ENCODE measurements at places on chromosomes 16 and 17.

DNA sequence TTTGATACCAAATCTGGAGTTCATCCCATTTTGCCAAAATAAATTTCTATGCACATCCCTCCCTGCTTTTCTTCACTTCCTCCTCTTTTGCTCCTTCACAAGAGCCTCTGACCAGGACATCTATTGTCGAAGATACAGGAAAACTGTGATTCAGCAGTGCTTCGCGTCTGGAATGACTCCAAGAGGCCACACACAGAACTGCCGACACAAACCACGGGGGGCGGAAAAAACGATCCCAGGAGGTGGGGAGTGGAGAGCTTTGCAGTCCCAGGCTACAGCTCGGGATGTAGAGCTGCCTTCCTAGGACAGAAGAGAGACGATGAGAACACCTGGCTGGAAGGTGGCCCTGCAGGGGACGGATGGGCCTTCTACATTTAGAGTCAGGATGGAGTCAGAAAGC, 102.8 kb downstream of the XYLT1 start:
- no peak for DNase-seq

DNA sequence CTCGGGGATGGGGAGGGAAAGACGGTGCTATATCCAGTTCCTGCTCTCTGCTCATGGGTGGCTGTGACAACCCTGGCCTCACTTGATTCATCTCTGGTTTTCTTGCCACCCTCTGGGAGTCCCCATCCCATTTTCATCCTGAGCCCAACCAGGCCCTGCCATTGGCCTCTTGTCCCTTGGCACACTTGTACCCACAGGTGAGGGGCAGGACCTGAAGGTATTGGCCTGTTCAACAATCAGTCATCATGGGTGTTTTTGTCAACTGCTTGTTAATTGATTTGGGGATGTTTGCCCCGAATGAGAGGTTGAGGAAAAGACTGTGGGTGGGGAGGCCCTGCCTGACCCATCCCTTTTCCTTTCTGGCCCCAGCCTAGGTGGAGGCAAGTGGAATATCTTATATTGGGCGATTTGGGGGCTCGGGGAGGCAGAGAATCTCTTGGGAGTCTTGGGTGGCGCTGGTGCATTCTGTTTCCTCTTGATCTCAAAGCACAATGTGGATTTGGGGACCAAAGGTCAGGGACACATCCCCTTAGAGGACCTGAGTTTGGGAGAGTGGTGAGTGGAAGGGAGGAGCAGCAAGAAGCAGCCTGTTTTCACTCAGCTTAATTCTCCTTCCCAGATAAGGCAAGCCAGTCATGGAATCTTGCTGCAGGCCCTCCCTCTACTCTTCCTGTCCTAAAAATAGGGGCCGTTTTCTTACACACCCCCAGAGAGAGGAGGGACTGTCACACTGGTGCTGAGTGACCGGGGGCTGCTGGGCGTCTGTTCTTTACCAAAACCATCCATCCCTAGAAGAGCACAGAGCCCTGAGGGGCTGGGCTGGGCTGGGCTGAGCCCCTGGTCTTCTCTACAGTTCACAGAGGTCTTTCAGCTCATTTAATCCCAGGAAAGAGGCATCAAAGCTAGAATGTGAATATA, 4.8 kb upstream of the LASP1NB start:
- no peak for DNase-seq

GRCh38 chr16:15775663-15776304, 81.0 kb downstream of the MYH11 start:
- DNase-seq = no peak

- DNase-seq = no peak
These were observed 2.1 kb downstream of the FOXN1 start for GRCh38 chr17:28508211-28508724.

DNA sequence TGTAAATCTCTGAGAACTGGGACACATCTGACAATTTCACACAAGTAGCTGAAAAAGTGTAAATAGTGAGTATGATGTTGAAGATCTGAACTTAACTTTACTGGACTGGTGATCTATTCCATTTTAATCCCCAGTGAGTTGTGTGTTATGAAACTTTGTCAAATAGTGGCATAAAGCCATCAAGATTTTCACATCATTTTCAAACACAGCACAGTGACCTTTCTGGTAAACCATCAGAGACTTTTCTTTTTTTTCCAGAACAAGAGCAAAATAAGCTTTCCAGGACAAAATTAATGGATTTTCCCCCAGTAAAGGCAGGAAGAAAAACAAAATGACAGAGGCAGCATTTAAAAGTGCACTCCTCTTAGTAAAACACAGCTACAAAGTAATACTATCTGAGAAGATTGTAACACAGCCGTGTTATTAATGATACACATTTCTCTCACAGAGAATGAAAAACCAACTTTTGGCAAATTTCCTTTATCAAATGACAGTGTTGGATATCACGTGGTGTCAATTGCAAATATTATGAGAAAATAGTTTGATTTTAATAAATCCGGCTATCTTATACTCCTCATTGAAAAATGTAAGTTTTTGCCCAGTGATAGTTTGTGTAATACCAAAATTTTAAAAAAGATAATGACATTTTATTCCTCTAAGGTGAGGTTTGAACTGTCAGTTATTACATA, 16.8 kb upstream of the COL1A1 start:
- DNase-seq = no peak

DNA sequence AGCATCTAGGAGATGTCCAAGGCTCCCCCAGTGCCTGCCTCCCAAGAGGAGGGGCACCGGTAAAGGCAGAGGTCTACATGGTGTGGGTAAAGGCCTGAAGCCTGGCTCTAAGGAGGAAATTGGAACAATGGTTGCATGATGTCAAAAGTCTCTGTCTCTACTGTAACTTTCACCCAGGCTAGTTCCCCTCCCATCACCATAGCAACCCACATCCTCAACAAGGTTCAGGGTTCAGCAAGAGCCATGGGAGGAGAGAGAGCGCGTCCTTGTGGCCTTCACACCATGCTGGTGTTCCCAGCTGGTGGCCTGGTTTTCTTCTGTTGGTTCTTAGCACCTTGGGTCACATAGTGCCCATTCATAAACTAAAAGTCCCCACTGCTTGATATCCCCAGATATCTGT, 196.7 kb upstream of the CDH5 start:
- no peak for DNase-seq

DNA sequence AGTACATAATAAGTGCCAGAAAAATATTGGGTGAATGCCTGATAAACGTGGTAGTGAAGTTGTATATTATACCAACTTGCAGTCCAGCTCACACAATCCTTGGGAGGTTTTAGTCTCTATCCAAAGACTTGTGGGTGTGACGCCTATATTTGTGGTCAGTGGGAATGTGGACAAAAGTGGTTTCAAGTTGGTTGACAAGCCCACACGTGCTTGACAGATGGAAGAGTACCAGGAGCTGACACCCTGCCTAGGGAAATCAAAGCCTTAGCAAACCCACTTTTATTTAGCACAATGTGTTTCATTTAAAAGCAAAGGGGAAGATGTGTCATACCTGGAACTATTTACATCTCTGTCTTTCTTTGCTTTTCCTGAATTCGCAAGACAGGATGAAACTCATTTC, 79.0 kb downstream of the CA10 start:
- no peak for DNase-seq

- no peak for DNase-seq
These were observed 98.2 kb downstream of the ADAMTS18 start for GRCh38 chr16:77336637-77337036.

- no peak for DNase-seq
These were observed at the start of gene SCARF1 for GRCh38 chr17:1645207-1646171. Gene SCARF1 (minus strand): TSS chr17:1645732. CDS start chr17:1645697, 35 bp downstream.

GRCh38 chr16:66326991-66327513, 39.4 kb upstream of the CDH5 start:
- DNase-seq = no peak

Data from HAP-1 (cell line).